ENCODE measurements at places on chromosomes 4 and X.
A peak's percentile ranks its signal among the peaks of the same experiment; 100 is the strongest.

DNA sequence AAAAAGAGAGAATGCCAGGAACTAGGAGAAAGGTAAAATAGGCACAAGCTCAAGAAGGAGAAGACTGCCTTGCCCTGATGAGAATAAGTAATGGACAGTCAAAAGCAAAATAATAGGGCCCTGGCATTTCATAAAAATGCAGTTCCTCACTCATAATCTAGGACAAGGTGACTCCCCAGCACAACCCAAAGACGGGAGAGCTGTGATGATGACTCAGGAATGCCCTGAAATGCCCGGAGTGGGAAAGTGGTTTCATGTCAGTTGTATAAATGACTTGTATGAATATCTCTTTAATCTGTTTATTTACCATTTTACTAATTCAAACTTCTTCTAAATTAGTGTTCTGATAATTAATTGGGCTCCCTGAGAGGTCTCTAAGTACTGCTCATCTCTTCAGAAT lies 28.8 kb upstream of the SETD7 start:
- DNase-seq: no peak

GRCh38 chr4:102246416-102246815 lies 98.9 kb downstream of the SLC39A8 start:
- no peak for DNase-seq

DNA sequence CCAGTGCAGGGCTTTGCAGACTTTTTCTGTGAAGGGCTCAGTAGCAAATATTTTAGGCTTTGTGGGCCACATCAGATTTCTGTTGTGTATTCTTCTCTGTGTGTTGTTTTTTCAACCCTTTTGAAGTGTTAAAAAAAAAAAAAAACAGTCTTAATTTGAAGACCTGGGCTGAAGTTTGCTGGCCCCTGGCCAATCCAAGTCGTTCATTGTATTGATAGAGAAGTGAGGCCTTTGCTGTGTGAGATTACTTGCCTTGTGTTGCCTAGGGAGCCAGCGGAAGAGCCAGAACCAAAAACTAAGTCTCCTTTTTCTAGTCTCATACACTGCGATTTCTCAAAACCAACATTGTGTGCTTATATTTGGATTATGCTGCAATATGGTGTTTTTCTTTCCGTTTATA lies 46.9 kb downstream of the MTM1 start:
- no peak for DNase-seq

- DNase-seq: no peak
Measured at GRCh38 chr4:39745920-39746319, 48.0 kb downstream of the UBE2K start.

- no peak for DNase-seq
Measured at GRCh38 chr4:110359076-110359475, 116.9 kb upstream of the ENPEP start.

DNA sequence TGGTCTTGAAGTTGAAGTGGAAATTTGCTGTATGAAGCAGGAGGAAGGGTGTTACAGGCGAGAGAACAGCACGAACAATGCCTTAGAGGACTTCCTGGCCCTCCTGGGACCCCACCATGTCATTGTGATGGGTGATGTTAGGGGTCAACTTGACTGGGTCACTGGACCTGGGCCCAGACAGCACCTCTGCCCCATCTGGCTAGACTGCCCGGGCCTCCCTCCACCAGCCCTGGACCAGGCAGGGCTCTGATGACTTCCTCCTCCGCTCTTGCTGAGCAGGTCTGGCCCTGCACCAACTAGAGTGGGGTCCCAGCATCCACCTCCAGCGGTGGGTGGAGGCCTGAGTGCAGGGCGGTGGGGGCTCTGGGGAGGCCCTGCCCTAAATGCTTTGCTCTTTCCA lies 48.9 kb upstream of the ADRA2C start:
- no peak for DNase-seq

- peak; percentile 18 for DNase-seq
Measured at GRCh38 chrX:16771483-16772398, 14.5 kb upstream of the TXLNG start.

DNA sequence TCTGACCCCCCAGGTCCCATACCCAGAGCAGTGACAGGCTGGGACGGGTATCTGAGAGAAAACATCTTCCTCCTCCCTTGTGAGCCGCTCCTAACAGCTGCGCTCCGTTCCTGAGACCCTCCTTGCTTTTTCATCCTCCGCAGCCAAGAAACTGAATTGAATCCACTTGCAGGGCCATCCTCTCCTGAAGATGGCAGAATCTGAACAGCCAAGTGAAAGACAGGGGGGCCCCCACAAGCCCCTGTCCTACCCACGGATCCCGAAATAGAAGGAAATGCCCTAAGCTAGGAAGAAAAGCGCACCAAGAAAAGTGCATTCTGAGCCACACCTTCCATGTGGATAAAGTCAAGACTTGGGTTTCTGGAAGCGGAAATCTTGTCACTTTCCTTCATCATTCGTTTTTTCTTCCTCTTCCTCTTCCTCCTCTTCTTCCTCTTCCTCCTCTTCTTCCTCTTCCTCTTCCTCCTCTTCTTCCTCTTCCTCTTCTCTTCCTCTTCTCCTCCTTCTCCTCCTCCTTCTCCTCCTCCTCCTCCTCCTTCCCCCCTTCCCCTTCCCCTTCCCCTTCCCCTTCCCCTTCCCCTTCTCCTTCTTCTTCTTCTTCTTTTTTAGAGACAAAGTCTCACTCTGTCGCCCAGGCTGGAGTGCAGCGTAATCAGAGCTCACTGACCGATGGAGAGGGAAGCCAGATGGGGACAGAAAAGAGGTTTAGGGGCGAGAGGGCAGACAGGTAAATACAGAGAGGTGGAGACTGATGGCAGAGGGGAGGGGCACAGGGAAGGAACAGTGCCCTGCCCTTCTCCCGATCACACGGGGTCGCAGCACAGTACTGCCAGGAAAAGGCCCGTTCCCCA lies 86.0 kb upstream of the WWC2 start:
- DNase-seq: no peak

- peak; percentile 79 for DNase-seq
Measured at GRCh38 chr4:184503869-184504300, 29.5 kb upstream of the IRF2 start.

DNA sequence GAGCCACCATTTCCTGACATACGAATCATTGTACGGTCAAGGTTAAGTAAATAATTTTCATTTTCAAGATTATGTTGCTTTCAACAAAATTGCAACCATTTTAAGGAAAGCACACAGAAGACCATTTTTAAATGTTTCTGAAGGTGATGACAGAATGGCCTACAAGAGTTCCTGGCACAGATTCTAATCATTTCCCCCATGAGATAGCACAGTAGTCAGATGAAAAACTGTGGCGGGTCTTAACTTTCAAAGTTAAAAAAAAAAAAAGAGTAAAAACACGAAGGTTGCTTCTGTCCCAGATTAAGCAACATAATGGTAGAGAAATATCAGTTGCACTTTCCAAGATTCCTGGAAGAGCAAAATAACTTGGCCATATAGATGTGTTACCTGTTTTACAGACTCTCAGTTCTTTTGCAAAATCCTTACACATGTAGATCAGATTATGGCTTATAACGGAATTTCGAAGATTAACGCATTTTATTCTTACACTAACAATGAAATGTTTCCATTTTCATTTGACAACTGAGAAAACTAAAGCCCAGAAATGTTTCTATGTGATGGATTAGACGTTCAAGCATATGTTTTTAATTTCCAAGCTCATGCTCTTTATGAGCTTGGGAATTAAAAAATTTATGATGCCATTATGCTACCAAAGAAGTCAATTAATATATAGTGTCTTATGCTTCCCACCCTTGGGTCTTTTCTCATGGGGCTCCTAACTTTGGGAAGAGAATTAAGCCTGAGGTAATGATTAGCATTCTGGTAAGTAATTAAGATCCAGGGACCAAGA lies 335.1 kb upstream of the CLNK start:
- no peak for DNase-seq

- DNase-seq: peak; percentile 9
Measured at GRCh38 chr4:153228512-153229140, 24.4 kb downstream of the TRIM2 start.

DNA sequence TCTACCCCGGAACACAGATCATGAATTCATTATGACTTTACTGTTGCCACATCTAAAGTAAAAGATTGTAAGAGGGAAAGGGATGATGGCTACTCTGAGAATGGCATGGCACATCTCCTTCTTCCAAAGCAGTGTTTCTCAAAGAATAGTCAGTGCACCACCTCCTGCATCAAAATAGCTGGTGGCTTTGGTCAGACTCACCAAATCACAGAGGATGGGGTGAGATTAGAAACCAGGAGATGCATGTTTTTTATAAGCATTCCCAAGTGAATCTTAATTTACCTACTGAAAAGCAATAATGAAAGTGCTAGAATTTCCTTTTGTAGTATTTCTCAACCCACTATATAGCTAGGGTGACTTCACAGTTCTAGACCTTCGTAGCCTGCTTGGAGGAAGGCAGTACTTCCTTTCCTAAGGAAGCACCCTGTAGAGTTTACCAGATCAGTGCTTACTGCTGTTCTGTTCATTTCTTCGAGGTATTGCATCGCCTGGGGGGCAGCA lies 340.8 kb upstream of the KLF3 start:
- DNase-seq: peak; percentile 43

GRCh38 chrX:720825-721224 lies 90.2 kb downstream of the SHOX start:
- DNase-seq: no peak

- DNase-seq: no peak
Measured at GRCh38 chrX:17449866-17450265, 74.9 kb downstream of the NHS start.

DNA sequence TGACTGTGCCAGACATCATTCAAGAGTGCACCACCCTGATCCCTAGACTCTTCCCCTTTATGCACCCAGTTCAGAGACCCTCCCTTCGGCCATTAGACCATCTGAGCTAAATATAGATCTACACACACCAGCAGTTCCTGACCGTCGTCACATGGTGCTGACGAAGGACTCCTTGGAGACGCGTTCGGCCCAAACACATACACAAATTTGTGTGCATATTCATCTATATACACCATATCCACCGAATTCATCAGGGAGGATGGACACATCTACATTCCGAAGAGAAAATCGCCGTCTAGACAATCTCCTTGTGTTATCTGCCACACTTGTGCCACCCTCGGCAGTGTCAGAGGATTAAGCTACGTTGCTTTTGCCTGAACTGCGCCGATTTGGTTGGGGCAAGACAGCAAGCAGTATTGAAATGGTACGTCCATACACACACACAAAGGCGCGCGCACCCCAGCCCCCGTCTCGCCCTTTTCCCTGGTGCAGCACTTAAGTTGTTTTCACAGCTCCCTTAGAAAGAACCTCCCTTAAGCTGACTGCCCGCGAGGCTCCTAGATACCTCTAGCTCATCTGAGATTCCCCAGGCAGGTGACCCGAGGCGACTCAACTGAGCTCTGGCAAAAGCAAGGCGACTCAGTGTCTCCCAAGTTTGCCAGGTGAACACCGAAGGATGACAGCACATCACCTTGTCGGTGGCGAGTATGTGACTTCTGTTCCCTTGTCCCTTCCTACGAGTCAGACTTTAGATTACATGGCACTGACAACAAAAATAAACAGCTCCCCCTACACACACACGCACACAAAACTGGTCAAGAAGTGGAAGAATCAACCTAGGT lies 1.0 kb downstream of the RASGEF1B start:
- DNase-seq: peak; percentile 87

- DNase-seq: peak; percentile 61
Measured at GRCh38 chr4:40603281-40603680, 26.4 kb downstream of the RBM47 start.

GRCh38 chrX:55919367-55920221 lies 202.0 kb downstream of the RRAGB start:
- DNase-seq: no peak

DNA sequence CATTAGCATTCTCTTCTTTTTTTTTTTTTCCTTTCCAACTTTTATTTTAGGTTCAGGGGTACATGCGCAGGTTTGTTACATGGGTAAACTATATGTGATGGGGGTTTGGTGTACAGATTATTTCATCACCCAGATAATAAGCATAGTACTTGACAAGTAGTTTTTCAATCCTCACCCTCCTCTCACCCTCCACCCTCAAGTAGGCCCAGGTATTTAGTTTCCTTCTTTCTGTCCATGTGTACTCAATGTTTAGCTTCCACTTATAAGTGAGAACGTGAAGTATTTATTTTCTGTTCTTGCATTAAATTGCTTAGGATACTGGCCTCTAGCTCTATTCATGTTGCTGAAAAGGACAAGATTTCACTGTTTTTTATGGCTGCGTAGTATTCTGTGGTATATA lies 140.8 kb upstream of the PGRMC2 start:
- DNase-seq: no peak

GRCh38 chr4:11402192-11402591 lies 26.5 kb downstream of the HS3ST1 start:
- no peak for DNase-seq

- no peak for DNase-seq
Measured at GRCh38 chrX:78693536-78693935, 34.4 kb upstream of the RTL3 start.

GRCh38 chr4:61374447-61374891 lies 174.3 kb downstream of the ADGRL3 start:
- DNase-seq: no peak

DNA sequence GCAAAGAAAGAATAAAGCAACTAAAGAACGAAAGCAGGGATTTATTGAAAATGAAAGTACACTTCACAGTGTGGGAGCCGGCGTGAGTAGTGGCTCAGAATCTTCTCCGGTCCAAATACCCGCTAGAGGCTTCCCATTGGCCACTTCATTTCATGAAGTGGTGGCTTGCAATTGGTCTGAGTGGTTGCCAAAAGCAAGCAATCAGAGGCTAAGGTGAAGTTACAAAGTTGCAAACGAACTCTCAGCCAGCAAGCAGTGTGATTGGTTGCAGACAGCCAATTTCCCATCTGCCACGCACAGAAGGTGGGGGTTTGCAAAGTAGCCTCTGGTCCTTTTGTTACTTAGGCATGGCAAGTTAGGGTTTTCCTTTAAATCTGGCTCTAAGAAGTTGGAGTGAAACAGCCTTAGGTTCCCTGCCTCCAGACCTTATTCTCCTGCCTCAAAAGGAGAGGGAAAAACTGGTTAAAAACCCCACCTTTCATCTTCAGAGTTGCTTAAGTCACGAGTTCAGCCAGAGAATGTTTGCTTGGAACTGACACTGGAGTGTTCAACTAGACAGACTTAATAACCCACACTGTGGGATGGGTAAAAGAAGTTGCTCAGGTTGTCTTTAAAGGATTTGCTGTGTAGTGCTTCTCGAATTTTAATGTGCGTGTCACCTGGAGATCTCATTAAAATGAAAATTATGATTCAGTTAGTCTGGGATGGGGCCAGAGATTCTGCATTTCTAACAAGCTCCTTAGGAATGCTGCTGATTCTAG lies 6.9 kb upstream of the CLOCK start:
- DNase-seq: no peak

GRCh38 chr4:47543331-47543730 lies 58.3 kb downstream of the ATP10D start:
- DNase-seq: no peak
